ENCODE measurements at places on chromosomes 5 and 9. TPM values are rescaled to one million over a fixed set of nuclear protein-coding genes. Genes with fewer than 3 reads are reported as not detected.

IL4 gene
- total RNA-seq, result not detected

PLAC8L1 gene
- not detected for total RNA-seq

PTGR1 gene
- total RNA-seq, result 83.7 TPM

- DNase-seq, result no peak
Measured at GRCh38 chr9:31185831-31186230, 1198.6 kb upstream of the ACO1 start.

DNA sequence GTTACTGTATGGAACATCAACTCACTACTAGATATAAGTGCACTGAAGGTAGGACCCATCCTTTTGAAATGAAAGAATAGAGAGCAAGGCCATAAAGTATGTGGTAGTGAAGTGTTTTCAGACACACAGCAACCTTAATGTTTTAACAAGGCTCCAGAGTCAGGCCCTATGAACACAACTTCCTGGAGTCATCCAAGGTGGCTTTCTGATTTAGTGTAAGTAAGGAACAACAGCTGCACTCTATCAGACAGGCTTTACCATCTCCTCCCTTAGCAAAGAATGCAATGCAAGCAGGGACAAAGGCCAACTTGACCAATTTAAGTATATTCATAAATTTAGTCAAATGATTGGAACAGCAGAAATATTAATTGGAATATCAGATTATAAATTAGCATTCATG lies 90.1 kb downstream of the MPDZ start:
- DNase-seq, result no peak

Data from mucosa of descending colon (tissue), 3 donors.